ENCODE measurements at places on chromosomes 6 and 20. TPM values are rescaled to one million over a fixed set of nuclear protein-coding genes. Genes with fewer than 3 reads are reported as not detected.
A peak's percentile ranks its signal among the peaks of the same experiment; 100 is the strongest.

Gene CCR6
- 60.5 TPM for total RNA-seq

Gene HAO1
- not detected for total RNA-seq

Gene RIPPLY2
- total RNA-seq = not detected

Gene PBOV1
- total RNA-seq = not detected

Gene PEX3
- 10.2 TPM for total RNA-seq

Gene KLHDC3
- 31.1 TPM for total RNA-seq

Gene TMEM244
- total RNA-seq = 1.2 TPM

Gene AGER
- 22.2 TPM for total RNA-seq

DNA sequence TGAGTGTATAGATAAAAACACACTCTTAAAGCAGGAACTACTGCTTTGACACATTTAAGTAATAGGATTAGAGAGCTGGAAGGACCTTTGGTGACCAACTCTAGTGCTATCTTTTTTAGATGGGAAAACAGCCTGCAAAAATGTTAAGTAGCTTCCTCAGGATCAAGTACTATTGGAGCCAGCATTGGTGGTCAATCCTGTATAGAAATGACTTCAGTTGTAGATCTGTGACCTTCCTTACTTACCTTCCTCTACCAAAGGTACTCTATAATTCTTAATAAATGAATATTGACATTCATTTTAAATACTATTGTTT, 18.7 kb downstream of the KCNQ5 start:
- no peak overlapping the region for H3K4me3 ChIP-seq
- H3K4me1 ChIP-seq = no peaks in the 10 kb centered on the region
- no peak overlapping the region for H3K27ac ChIP-seq

- peaks cover 2% of the 10 kb centered on the region for H3K36me3 ChIP-seq
- DNase-seq = no peak
- H3K4me1 ChIP-seq = peaks cover 22% of the 10 kb centered on the region
- no peaks in the 10 kb centered on the region for H3K27me3 ChIP-seq
Measured at GRCh38 chr6:30918670-30919069, 4.6 kb downstream of the VARS2 start.

- H3K4me3 ChIP-seq = no peak overlapping the region
- H3K4me1 ChIP-seq = peaks cover 2% of the 10 kb centered on the region
- peaks cover 8% of the 10 kb centered on the region for H3K36me3 ChIP-seq
Measured at GRCh38 chr6:144185133-144185836, 35.0 kb downstream of the STX11 start.

DNA sequence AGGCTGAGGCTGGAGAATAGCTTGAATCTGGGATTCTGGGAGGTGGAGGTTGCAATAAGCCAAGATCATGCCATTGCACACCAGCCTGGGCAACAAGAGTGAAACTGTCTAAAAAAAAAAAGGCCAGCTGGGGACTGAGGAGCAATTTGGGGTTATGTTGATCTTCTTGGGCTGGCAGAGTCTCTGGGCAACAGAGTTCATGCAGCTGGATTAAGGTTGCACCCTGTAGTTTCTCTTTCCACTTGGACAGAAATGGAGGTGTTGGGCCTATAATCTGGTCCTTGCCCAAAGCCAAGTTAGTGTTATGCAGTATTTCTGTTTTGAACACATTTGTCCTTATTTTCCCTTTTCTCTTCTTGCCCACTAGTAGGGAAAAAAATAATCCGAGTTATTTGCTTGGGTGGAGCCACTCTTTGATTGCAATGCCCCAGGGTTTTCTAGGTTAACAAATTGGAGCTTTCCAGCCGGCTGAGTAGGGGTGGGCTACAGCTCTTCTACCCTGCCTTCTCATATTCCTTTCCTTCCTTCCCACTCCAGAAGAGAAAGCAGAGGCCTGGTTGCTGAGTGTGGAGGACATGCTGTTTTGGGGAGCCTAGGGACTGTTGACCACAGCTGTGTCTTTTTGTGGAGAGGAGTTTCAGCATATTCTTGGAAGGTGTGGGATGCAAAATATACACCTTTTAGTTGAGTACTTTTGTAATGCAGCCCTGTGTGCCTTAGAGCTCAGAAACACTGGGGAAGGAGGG, 213.9 kb downstream of the SOX4 start:
- no peak for DNase-seq
- no peaks in the 10 kb centered on the region for H3K27me3 ChIP-seq
- H3K36me3 ChIP-seq = no peaks in the 10 kb centered on the region
- H3K27ac ChIP-seq = no peak overlapping the region

- H3K36me3 ChIP-seq = no peaks in the 10 kb centered on the region
- no peaks in the 10 kb centered on the region for H3K27me3 ChIP-seq
- H3K4me3 ChIP-seq = no peak overlapping the region
- no peaks in the 10 kb centered on the region for H3K4me1 ChIP-seq
- DNase-seq = no peak
Measured at GRCh38 chr6:10184371-10185227, 230.3 kb downstream of the TFAP2A start.

GRCh38 chr6:156658186-156658965, 118.8 kb upstream of the ARID1B start:
- H3K36me3 ChIP-seq = peaks cover 3% of the 10 kb centered on the region
- peaks cover 17% of the 10 kb centered on the region for H3K4me1 ChIP-seq
- no peak overlapping the region for H3K27ac ChIP-seq
- DNase-seq = no peak

DNA sequence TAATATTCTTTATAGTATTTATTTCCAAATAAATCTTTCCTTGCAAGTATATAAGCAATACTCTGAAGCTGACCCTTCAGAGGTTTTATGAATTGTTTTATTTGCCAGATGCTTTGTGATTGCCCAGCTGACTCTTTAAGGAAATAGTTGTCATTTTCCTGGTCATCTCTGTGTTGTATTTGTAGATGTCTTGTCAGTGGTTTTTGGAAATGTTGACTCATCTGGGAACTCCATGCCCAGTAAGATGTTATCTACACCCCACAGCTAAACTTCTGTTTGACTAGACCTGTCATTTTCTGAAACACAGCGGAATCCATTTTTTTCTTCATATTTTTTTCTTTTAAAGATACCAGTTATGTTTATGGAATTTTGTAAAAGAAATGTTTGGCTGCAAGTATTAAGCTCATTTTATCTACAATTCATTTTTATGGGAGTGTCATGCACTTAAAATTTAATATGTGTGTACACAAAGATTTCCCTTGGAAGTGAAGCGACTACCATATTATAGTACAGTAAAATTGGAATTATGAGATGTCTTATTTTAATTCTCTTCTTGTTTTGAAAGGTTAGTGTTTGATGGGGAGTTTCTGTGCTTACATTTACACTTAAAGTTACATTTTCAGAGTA, 491.0 kb downstream of the NKAIN2 start:
- no peaks in the 10 kb centered on the region for H3K4me1 ChIP-seq
- DNase-seq = no peak
- no peaks in the 10 kb centered on the region for H3K36me3 ChIP-seq
- H3K27me3 ChIP-seq = no peaks in the 10 kb centered on the region
- H3K27ac ChIP-seq = no peak overlapping the region

DNA sequence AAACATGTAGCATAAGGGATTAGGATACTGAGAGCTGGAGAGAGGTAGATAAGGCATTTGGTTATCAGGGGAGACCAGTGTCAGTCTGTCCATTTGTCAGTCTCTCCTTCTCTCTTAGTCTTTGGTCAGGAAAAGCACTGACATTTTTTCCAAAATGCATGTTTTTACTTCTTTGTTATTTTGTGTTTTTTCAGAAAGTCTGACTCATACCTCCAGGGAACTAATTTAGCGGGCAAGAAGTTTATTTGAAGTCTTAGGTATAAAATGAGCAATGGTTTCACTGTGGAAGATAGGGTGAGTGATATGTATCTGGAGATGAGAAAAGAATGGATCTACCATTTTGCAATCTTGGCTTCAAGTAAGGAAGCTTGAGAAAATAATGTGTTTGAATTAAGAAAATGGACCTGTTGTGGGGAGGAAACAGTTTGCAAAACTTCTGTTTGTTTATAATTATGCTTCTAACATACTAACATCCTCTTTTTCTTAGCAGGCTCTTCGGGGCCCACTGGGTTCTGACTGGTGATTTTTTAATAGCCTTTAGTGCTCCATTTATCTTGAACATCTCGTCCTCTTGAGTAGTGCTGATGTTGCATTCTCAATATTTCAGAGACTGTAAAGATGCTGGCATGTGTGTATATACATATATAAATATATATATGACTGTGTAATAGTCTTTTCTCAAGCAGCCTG, 66.9 kb upstream of the FABP7 start:
- no peak for DNase-seq
- peaks cover 7% of the 10 kb centered on the region for H3K27me3 ChIP-seq
- H3K36me3 ChIP-seq = no peaks in the 10 kb centered on the region
- no peaks in the 10 kb centered on the region for H3K4me1 ChIP-seq
- no peak overlapping the region for H3K4me3 ChIP-seq

GRCh38 chr6:23547851-23548250, 578.2 kb upstream of the NRSN1 start:
- no peak for DNase-seq
- H3K4me1 ChIP-seq = no peaks in the 10 kb centered on the region
- H3K27me3 ChIP-seq = no peaks in the 10 kb centered on the region
- H3K36me3 ChIP-seq = no peaks in the 10 kb centered on the region
- no peak overlapping the region for H3K4me3 ChIP-seq
- H3K27ac ChIP-seq = no peak overlapping the region

GRCh38 chr20:37669062-37669772, 24.6 kb upstream of the CTNNBL1 start:
- H3K4me1 ChIP-seq = peaks cover 3% of the 10 kb centered on the region
- H3K36me3 ChIP-seq = peaks cover 4% of the 10 kb centered on the region
- no peak for DNase-seq
- H3K27ac ChIP-seq = no peak overlapping the region

DNA sequence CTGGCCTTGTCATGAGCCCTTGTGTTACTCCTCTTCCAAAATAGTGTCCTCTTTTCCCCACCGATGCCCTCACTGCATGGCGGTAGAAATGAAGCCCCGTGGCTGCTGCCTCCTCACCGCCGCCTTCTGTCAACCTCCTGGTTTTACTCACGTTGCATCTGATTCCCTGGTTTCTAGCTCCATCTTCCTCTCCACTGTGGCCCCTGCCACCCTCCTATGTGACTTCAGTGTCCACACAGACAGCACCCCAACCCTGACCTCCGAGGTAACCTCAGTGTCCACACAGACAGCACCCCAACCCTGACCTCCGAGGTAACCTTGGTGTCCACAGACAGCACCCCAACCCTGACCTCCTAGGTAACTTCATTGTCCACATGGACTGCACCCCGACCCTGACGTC, 122.8 kb upstream of the THBS2 start:
- no peak for DNase-seq
- no peak overlapping the region for H3K4me3 ChIP-seq
- peaks cover 2% of the 10 kb centered on the region for H3K36me3 ChIP-seq
- no peaks in the 10 kb centered on the region for H3K4me1 ChIP-seq
- peaks cover 5% of the 10 kb centered on the region for H3K27me3 ChIP-seq

DNA sequence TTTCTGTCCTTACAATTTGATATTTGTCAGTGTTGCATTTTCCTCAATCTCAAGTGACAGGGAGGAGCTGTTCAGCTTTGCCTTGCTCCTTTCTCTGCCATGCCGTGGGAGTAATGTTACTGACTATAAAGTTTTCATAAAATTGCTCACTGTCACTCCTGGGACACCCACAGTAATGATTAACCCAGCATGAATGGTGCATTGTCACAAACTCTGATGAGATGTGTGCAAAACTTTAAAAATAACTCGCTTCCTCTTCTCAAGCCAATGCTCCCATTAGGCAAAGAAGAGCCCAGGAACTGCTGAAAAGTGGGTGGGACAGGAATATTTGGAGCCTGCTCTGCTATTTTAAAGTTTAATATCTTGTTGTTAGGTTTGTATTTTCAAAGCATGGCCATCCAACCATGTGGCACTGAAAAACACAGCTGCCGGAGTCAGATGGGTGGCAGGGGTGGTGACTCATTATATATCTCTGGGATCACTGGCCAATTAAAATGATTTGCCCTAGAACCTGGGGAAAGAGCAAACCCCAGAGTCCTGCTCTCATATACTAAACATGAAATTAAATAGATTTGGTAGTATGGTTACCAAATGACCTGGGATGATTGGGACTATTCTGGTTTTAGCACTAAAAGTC, 260.1 kb downstream of the BTBD3 start:
- no peak overlapping the region for H3K27ac ChIP-seq
- no peak overlapping the region for H3K4me3 ChIP-seq
- no peaks in the 10 kb centered on the region for H3K27me3 ChIP-seq

DNA sequence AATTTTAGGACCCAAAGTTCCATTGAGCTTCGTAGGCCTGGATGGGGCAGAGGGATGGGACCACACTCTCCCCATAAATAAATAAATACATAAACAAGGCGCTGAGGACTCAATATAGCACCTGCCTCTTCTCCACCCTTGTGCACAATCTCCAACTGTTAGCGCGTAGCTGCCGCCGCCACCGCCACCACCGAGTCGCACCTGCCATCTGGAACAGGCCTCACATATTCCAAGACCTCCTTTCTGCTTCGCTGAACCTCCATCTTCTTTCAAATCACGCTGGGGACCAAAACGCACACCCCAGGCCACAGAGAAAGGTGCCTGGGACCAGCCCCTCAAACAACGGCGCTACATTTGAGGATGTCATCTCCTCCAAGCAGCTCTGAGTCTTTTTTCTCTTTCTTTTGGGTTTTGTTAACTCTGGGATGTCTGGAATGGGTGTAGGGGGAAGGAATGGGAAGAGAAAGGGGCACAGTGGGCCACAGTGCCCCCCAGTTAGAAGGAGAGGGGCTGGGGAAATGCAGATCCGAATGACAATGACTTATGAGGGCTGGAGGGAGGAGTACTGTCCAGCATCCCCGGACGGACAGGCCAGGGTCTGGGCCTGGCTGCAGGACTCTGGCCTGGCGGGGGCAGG, 49.7 kb downstream of the NOL4L start:
- H3K4me1 ChIP-seq = peaks cover 58% of the 10 kb centered on the region
- no peaks in the 10 kb centered on the region for H3K27me3 ChIP-seq
- peaks cover 5% of the 10 kb centered on the region for H3K36me3 ChIP-seq
- peak overlapping the region; percentile 95 for H3K4me3 ChIP-seq
- peak; percentile 22 for DNase-seq

DNA sequence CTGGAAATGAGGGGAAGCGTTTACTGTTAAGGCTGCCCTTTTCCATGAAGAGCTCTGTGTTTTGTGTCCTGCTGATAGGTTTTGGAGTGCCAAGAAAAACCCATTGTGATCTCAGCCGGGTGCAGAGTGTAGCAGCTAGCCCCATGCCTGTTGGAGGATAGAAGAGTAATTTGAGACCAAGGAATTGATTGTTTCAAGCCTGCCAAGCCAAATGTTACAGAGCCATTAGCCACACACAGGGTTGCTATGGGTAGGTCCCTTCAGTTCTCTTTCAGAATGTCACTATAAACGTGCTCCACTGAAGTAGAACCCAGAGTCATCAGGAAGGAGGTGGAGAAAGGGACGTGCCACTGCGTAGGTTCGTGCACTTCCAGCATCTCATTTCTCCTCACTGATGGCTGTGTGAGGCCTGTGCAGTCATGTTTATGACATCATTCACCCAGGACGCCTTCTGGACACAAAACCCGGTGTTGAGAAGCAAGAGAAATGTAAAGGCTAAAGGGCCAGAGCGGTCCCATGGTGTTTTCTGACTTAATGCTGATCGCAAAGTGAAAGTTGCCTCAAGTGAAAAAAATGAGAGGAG, 6.6 kb downstream of the GMPR start:
- peaks cover 19% of the 10 kb centered on the region for H3K27me3 ChIP-seq
- H3K4me1 ChIP-seq = peaks cover 3% of the 10 kb centered on the region
- H3K4me3 ChIP-seq = no peak overlapping the region
- no peak for DNase-seq
- H3K36me3 ChIP-seq = peaks cover 7% of the 10 kb centered on the region

GRCh38 chr20:45502561-45502960, 12.9 kb downstream of the SPINT3 start:
- no peak overlapping the region for H3K4me3 ChIP-seq
- H3K27ac ChIP-seq = no peak overlapping the region
